ENCODE measurements at places on chromosomes 2 and 18. TPM values are rescaled to one million over a fixed set of nuclear protein-coding genes. Genes with fewer than 3 reads are reported as not detected.

Gene CYTIP
- not detected for total RNA-seq

Gene KCNJ3
- not detected for total RNA-seq

Gene SIX2
- not detected for total RNA-seq

Gene ANKMY1
- total RNA-seq = 2.4 TPM

Gene SKA1
- total RNA-seq = 10.7 TPM

Gene ITPRIPL1
- 4.7 TPM for total RNA-seq

Gene FECH
- 15.4 TPM for total RNA-seq

Gene SALL3
- not detected for total RNA-seq

Gene TRIM43
- total RNA-seq = not detected

Gene RAX
- total RNA-seq = not detected

Gene NYAP2
- not detected for total RNA-seq

Gene RNU2-63P
- total RNA-seq = 14.6 TPM

Gene SLC25A12
- 14.4 TPM for total RNA-seq

Gene APOB
- total RNA-seq = under 0.01 TPM
